ENCODE measurements at places on chromosomes 7 and 10.

GRCh38 chr7:42345478-42346299 lies 108.7 kb upstream of the GLI3 start:
- no peak for DNase-seq

GRCh38 chr10:113279262-113279661 lies 273.6 kb upstream of the HABP2 start:
- no peak for DNase-seq

- DNase-seq: no peak
Observed at GRCh38 chr10:30092151-30092790, 32.9 kb upstream of the JCAD start.

- DNase-seq: no peak
Observed at GRCh38 chr7:151700586-151701165, 176.2 kb downstream of the PRKAG2 start.

DNA sequence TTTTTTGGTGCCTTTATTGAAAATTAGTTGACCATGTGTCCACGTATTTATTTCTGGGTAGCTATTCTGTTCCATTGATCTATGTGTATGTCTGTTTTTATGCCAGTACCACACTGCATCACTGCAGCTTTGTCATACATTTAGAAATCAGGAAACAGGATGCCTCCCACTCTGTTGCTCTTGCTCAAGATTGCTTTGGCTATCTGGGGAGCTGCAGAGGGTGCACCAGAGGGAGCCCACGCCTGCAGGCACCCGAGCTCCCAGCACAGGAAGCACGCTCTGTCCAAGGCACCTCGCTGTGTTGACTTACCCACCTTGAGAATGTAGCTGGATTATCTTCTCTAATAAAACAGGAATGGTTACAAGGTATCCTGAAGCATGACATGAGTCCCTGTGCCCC lies 301.7 kb downstream of the TCERG1L start:
- DNase-seq: no peak

- no peak for DNase-seq
Observed at GRCh38 chr7:96720843-96721242, 11.2 kb upstream of the SEM1 start.

GRCh38 chr7:17624379-17624778 lies 315.9 kb downstream of the SNX13 start:
- no peak for DNase-seq

- peak; percentile 31 for DNase-seq
Observed at GRCh38 chr7:95690367-95690947, 81.9 kb upstream of the DYNC1I1 start.

DNA sequence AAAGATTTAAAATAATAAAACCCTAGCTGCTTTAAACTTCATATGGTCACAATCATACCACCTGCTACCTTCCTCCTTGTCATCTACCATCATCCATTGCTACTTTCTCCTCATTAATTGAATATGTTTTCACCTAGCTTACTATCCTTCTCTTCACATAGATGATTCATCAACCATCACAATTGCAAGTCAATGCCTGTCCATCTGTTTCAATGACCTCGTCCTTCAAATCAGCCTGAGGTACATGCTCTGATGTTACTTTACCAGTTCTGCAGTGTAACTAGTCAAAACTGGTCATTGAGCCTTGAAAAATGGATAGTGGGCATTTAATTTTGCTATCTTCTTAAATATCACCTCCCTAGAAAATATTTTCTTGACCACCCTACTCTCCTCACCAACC lies 164.7 kb downstream of the SEMA3E start:
- no peak for DNase-seq

GRCh38 chr7:124930655-124931597 lies 1.3 kb upstream of the POT1 start:
- DNase-seq: no peak

DNA sequence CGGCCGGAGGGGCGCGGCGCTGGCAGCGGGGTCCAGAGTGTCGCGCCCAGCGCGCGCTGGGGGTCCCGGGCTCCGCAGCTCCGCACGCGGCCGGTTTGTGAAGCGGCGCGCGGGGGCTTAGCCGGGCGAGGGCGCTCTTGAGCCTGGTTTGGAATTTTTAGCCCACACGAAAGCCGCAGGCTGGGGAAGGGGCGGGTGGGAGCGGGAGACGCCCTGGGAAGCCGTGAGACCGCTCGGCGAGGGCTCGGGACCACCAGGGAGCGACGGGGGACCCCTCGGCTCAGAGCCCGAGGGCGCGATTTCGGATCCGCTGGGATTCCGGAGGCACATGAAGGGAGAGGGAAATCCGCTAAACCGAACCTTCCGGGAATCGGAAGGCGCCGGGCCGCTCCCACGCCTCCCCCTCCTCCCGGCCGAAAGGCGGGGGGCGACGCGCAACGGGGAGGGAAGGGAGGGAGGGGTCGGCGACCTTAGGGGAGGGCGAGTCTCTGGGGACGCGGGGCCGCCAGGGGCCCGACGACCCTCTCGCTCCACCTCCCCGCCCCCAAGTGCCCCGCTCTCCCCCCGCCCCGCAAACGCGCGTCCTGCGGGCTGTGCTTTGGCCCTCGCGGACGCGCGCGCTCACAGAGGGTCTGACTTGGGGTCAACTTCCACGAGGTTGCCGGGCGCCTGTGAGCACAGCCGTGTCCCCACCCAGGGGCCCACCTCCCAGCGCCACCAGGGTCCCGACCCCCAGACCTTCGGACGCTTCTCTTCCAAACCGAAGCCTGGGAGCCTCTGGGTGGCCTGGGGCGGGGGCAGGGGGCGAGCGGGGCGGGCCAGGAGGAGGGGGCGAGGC lies 5.1 kb upstream of the ELFN1 start:
- DNase-seq: no peak

- no peak for DNase-seq
Observed at GRCh38 chr10:127080317-127080716, 116.1 kb downstream of the INSYN2A start.

DNA sequence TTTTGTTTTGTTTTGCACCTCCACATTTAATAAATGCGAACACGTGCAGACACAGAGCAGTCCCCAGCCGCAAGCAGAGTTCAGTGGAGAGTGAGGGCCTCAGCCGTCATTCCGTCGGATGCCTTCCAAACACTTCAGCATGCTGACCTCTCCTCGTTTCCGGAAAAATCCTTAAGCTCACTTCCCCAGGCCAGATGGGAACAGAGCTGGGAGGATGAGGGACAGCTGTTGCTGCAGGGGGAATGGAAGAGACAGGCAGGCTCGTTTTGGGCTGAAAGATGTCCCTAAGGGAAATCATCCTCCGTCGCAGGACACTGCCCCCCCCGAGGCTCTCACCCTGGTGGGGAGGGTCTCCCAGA lies 17.2 kb upstream of the FGFR2 start:
- no peak for DNase-seq

- no peak for DNase-seq
Observed at GRCh38 chr7:91517201-91517785, 253.1 kb downstream of the FZD1 start.

GRCh38 chr10:46544989-46545791 lies 11.3 kb downstream of the GPRIN2 start:
- no peak for DNase-seq

GRCh38 chr10:21160116-21160515 lies 263.0 kb upstream of the NEBL start:
- no peak for DNase-seq

- no peak for DNase-seq
Observed at GRCh38 chr10:80437227-80437626, 16.9 kb upstream of the TSPAN14 start.

DNA sequence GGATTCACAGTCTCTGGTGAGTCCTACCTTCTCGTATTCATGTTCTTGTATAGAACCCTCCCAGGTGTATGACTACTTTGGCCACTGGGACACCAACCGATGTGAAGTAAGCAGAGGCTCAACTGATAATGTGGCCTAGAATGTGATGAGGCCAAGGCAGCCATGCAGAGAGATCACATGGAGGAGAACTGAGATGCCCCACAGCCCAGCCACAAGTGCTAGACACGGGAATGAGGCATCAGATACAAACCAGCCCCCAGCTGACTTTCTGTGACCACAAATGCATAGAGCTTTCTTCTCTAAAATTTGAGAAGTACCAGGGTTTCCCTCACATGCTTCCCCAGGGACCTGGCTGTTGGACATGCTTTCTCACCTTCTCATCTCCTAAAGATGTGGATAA lies 375.7 kb downstream of the CCSER2 start:
- DNase-seq: no peak

DNA sequence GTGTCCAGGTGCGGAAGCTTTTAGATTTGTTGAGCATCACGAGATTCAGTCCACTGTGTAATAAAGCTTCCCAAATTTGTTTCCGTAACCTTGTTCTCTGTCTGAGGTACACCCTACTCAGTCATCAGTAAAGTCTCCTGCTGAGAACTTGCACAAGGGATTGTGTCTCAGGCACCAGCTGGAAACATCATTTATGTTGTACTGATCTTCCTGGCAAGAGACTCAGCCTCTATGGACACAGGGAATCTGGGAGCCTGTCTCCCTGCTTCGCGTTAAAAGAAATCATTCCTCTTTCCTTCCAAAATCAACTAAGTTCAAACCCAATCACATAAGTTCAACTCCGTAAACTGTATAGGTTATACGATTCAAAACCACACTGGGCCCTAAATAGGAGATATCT lies 336.8 kb downstream of the GPR37 start:
- DNase-seq: no peak

GRCh38 chr10:9066152-9066551 lies 1011.7 kb downstream of the GATA3 start:
- no peak for DNase-seq

- DNase-seq: no peak
Observed at GRCh38 chr7:70598976-70599375, 533.0 kb upstream of the GALNT17 start.

GRCh38 chr7:140044251-140044650 lies 18.5 kb downstream of the PARP12 start:
- DNase-seq: no peak

- DNase-seq: no peak
Observed at GRCh38 chr10:125261491-125262186, 101.3 kb upstream of the CTBP2 start.

- DNase-seq: peak; percentile 65
Observed at GRCh38 chr10:91711885-91712680, 79.2 kb upstream of the PPP1R3C start.

DNA sequence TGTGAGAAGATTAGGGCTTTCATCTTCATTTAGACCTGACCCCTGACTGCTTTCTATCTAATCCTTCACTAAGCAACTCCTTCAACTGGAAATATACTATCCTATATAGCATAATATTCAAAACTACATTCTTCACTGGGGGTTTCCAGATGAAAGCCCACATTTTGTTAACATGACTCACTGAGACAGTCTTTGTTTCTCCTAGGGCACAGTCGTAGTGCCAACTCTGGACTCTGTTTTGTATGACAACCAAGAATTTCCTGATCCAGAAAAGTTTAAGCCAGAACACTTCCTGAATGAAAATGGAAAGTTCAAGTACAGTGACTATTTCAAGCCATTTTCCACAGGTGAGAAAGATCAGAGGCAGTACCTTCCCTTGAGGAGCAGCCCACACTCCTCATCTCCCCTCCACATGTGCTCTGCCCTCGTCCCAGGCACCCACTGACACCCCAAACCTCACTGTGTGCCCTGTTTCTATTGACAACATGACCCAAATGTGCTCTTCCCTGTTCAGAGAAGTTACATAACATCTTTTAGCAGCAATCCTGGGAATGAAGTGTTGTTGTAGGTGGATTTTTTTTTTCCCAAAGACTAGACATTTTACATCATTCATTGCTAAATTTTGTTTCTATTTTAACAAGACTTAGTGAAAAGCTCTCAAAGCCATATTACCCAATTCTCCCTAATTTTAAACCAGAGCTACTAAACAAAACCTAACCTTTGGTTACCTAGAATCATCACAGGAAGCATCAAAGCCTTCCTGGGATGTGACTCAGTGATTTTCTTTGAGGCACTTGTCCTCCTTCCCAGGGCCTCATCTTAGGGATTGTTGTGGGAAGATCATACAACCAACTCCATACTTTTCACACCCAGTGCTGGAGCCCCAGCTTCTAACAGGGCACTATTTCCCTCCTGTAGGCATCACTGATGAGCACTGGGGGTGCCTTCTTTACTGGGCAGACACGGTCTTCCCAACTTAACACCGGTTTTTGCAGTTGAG lies 10.7 kb downstream of the CYP2E1 start:
- no peak for DNase-seq

- DNase-seq: no peak
Observed at GRCh38 chr10:3772361-3773171, 12.4 kb downstream of the KLF6 start.

DNA sequence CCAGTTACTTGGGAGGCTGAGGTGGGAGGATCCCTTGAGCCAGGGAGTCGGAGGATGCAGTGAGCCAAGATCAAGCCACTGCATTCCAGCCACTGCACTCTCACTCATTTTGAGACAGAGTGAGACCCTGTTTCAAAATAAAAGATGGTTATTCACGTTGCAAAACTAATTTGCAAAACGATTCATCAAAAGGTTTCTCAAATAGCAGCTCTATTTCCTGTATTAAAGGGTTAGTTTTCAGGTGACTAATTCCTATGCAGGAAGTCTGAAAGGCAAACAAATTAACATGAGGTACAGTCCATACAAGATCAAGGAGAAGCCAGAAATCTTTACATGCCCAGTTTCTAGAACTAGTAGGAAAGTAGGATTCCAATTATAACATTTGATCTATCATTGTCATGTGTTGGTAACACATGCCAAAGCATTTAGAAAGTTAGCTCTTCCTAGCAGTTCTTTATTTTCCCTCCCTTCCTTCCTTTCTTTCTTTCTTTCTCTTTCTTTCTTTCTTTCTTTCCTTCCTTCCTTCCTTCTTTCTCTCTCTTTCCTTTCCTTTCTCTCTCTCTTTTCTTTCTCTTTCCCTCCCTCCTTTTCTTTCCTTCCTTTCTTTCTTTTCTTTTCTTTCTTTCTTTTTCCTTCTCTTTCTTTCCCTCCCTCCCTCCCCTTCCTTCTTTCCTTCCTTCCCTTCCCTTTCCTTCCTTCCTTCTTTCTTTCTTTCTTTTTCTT lies 49.3 kb downstream of the DENND2A start:
- DNase-seq: no peak

DNA sequence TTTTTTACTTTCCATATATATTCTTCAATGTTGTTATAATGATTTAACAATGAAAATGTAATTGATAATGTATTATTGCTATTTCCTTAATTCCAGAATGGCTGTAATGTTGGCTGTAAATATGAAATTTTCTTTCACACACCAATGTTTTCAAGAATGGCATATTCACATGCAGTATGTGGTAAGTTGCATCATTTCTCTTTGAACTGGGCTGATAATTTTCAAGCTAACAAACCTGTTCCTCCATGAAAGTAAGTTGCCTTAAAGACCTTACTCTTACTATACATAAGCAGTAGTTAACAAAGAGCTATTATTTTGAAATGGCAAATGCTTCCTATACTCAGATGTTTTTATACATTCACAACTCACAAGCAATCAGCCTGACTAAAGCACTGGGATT lies 154.5 kb downstream of the TMEM168 start:
- no peak for DNase-seq
